GM13977 (cell line): ENCODE measurements at places on chromosomes 6 and 20.

- no peak for DNase-seq
Measured at GRCh38 chr6:7959453-7959852, 48.9 kb upstream of the TXNDC5 start.

GRCh38 chr6:75604294-75604693, 2.6 kb downstream of the SENP6 start:
- no peak for DNase-seq

- no peak for DNase-seq
Measured at GRCh38 chr20:63834491-63834880, 3.4 kb upstream of the ZBTB46 start.

DNA sequence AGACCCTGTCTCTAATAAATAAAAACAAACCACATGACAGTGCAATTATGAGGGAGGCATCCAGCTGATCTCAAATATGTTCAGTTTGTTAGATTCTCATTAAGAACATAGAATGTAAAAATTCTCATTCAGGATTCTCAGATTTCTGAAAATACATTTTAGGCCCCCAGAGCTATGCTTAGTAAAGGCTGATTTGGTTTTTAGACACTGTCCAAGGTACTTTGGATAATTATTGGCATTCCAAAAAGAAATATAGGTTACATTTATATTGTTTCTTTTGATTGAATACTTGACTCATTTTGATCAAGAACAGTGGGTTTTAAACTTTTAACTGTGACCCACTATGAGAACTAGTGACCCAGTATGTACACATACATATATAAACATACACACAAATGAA, 55.5 kb downstream of the ANKRD6 start:
- DNase-seq = no peak

- no peak for DNase-seq
Measured at GRCh38 chr20:55194947-55195346, 719.6 kb downstream of the DOK5 start.

DNA sequence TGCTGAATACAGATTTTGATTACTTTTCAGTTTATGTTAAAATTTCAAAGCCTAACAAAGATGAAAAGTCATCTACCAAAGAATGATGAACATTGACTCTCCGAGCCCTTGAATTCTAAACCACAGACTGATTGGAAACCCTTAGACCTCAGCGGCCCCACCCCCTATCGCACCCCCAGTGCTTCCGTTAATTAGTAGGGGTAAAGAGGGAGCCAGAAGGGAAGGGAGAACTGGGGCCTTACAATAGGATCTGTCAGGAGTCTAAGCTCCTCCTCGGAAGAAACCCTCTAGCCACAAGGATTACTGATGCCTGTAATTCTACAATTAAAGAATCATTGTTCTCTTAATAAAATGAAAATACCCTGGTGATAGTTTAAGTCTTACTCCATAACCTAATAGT, 79.7 kb upstream of the JARID2 start:
- no peak for DNase-seq

- DNase-seq = no peak
Measured at GRCh38 chr6:161374971-161375873, 101.4 kb upstream of the AGPAT4 start.

GRCh38 chr20:1918491-1919165, 23.4 kb downstream of the SIRPA start:
- no peak for DNase-seq

DNA sequence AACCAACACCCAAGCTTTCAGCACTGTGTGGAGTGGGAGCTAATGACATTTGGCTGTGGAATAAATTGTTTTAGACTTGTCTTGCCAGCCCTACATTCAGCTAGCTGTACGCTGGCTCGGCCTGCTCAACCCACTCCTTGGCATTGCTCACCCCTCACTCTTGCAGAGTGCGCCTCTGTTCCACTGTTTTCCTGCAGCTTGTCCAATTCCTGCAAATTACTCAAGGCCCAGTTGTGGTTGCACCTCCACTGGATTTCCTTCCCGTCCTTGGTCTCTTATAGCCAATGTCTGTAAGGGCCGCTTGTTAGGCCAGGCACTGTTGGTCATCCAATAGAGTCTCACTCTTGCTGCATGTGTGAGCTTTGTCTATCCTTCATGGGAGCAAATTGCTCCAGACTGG, 289.2 kb upstream of the RNF24 start:
- DNase-seq = no peak

DNA sequence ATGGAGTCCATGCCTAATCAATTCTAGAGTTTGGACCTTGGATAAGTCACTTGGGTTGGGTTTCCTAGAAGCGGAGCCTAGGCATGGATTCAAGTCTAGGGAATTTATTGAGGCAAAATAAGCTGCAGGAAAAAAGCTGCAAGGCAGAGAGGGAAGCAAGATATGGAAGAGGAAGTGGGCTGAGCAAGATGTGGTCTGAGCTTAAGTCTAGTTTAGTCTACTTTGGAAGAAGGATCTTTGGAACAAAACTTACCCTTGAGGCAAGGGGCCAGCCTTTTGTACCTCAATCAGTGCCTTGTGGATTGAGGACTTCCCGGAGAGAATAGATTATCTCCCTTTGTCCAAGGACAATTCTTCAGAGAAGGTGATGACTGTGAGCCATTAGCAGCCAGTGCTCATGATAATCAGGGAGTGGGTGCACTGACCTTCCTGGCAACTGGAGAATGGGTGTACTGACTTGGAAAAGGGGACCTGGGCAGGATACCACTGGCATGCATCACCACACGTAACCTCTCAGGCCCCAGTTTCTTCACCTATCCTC, 10.9 kb downstream of the ZSCAN9 start:
- no peak for DNase-seq

DNA sequence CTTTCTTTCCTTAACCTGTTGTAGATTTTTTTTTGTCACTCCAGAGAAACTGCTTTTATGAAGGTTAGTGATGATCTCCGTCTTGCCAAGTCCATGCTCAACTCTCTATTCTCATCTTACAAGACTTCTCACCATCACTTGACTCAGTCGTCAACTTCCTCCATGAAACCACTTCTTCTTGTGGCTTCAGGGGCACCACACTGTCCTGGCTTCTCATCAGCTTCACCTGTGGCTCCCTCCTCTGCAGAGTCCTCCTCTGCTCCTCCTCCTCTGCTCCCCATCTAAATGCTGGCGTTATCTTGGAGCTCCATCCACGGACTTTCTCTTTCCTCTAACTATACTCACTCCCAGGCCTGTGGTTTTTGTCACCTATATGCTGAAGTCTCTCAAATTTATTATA, 187.5 kb downstream of the BACH2 start:
- DNase-seq = no peak

DNA sequence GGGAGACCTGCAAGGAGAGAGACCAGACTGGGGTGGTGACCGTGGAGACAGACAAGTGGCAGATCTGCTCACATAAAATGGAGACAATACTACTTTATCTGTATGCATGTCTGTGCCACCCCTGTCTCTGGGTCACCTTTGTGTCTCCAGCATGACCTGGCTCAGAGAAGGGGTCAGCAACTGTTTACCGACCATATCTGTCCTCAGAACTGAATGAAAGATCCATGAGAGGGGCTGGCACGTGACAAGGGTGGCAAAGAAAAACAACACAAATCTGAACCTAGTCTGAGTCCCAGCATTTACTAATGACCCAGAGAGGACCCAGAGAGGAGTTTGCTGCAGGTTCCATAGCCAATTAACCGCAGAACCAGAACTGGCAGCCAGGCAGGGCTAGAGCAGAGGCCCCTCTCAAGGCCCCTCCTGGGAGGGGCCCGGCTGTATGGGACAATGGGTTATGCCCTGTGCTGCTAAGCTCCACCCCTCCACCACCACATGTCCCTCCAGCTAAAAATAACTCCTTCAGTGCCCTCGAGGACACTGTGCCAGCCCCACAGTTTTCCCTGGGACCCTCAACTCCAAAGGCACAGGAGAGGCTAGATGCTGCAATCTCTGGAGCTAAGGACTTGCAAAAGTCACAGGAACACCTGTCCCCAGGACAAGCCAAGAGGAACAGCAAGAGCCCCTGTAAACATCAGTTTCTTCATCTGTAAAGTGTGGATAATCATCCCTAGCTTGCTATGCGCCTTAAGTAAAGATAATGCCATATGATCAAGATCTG, 2.2 kb downstream of the AHCY start:
- DNase-seq = no peak

DNA sequence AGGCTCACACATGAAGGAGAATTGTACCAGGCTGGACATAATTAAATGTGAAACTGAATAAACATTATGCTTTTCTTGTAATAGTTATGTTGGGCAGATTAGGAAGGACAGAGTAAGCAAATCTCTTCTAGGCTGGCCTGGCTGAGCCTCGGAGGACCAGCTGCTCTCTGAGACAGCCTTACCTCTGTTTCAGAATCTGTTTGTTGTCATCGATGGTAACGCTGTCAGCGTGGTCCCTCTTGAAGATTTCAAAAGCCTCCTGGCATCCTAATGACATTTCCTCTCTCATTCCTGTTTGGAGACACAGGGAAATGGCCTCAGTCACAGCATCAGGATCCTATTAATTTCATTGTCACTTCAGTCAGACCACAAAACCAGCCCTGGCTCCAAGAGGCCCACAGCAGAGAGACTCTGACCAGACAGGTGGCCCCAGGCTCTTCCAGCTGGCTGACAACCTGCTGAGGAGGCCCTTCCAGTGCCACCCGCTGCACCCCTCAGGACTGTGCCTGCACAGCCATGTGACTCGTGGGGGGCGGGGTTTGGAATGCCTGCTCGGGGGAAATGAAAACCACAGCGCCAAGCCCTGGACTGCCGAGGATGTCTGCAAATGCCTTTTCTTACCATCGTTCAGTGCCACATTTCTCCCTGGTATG, 108.5 kb upstream of the KCNK16 start:
- no peak for DNase-seq

- DNase-seq = peak; percentile 6
Measured at GRCh38 chr20:7285918-7286556, 518.6 kb downstream of the BMP2 start.

- no peak for DNase-seq
Measured at GRCh38 chr6:105810105-105810921, 275.8 kb upstream of the PRDM1 start.

GRCh38 chr20:6855796-6856195, 88.3 kb downstream of the BMP2 start:
- no peak for DNase-seq

DNA sequence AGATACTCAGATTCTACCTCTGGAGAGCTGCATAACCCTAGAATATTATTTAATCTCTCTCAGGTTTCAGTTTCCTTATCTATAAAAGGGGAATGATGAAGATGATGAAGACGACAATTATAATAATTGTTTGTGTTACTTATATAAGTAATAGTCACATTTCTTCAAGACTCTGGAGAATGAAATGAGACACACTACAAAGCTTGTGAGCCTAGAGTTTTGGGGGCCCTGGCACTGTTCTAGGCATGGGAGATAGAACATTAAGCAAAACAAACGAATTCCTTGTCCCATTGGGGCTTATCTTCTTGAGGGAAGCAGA, 5.4 kb upstream of the ZNF217 start:
- DNase-seq = no peak

DNA sequence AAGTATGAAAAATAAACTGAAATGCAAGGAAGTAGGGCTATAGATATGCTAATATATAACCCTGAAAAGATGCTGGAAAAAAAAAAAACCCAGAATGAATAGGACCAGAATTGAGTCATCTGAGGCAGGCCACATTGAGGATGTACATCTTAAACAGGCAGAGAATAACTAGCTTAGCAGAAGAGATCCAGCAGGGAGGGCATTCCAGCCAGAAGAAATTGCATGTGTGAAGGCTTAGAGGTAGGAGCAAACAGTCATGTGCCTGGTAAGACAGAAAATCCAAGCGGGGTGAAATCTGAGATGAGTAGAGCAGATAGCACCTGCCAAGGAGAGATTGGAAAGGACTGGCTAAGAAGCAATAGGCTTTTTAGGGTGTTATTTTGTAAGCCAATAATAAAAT, 2.6 kb downstream of the COL19A1 start:
- no peak for DNase-seq

- no peak for DNase-seq
Measured at GRCh38 chr6:45148278-45148677, 179.9 kb upstream of the RUNX2 start.

DNA sequence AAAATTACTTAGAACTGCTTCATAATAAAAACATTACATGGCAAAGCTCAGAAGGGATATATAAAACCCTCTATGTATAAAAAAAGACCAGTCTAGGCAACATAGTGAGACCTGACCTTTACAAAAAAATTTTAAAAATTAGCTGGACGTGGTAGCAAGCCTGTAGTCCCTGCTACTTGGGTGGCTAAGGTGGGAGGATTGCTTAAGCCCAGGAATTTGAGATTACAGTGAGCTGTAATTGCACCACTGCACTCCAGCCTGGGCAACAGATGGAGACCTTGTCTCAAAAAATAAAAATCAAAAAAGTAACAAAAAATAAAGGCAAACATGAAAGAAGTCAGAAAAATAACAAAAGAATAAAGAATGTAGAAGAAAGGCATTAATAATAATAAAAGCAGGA, 21.5 kb upstream of the TPD52L1 start:
- no peak for DNase-seq

DNA sequence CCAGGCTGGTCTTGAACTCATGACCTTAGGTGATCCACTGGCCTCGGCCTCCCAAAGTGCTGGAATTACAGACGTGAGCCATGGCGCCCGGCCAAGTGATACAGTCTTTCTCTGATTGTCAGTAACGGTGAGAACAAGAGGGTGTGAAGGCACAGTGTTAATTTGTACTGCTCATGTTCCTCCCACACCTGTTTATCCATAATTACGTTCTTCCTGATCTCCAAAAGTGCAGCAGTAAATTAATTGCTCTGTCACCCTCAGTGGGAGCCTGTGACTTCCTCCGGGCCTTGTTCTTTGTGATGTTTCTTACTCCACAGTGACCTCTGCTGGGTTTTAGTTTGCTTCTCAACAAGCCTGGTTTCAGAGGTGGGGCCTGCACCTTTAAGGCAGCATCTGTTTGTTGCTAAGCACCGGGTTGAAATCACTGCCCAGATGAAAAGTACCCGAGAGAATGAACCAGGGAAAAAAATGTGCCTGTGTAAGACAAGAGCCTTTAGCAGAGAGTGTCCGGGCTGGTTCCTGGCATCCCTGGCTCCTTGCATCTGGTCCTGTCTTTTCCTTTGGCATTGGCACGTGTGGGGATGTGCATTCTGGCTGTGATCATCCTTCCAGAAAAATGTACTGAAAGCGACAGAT, 89.1 kb upstream of the CLDN20 start:
- peak; percentile 63 for DNase-seq

DNA sequence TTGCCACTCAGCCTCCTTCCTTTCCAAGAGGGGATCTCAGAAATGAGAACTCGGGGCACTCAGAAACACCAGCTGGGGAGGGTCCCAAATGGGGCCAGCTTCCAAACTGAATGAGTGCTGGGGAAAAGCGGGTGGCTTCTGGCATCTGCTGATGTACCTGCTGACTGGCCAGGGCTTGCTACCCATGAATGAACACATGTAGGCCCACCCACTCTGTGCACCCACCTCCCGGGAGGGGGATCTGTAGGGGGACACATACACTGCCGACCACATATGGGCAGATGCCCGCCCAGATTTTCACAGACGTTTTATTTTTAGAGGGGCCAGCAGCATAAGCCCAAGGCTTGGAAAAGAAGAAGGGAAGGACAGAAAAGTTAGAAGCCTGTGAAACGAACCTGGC, 231.9 kb upstream of the RNF24 start:
- no peak for DNase-seq
